ENCODE measurements at places on chromosomes 12 and 14. TPM values are rescaled to one million over a fixed set of nuclear protein-coding genes. Genes with fewer than 3 reads are reported as not detected.
A peak's percentile ranks its signal among the peaks of the same experiment; 100 is the strongest.

DNA sequence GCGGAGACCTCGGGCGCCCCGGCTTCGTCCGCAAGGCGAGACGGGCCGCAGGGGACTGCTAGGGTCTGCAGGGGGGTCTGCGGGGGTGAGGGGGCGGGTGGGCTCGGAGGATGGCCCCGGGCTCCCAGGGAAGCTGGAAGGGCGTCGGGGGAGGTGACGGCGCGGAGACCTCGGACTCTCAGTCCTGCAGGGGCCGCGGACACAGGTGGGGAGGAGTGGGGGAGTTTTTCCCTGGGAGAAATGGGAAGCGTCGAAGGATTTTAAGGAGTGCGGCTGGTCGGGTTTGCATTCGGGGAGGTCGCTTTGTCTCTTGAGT is 25.9 kb downstream of the ZBTB42 start:
- no peak for DNase-seq

GRCh38 chr12:57816001-57816854 is 2.3 kb downstream of the AVIL start:
- no peak for DNase-seq

DNA sequence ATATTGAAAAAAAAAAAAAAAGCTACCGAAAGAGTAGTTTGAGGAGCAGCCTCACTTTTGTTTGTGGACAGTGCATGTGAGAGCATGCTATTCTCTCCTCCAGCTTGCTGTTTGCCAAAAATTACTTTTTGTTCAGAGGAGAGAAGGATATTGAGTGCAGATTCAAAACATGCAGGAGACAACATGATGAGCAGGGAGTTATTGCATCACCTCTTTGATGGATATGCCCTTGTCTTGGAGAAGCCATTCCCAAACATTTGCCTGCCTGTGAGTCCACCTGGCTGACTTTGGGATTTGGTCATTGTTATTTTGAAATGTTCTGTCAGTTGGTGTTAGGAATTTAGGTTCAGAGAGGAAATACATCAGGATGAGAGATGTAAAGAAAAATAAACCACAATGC is 2.4 kb downstream of the C12orf75 start:
- DNase-seq: no peak

Gene PLCZ1
- total RNA-seq: not detected

DNA sequence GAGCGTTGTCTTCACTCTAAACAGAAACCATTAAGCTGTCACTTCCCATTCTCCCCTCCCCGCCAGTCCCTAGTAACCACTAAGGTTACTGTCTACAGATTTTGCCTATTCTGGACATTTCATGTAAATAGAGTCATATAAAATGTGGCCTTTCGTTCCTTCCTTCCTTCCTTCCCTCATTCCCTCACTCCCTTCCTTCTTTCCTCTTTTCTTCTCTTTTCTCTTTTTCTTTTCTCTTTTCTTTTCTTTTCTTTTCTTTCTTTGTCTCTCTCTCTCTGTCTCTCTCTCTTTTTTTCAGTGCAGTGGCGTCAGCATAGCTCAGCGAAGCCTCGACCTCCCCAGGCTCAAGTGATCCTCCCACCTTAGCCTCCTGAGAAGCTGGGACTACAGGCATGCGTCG is 37.8 kb downstream of the HCAR2 start:
- DNase-seq: no peak

DNA sequence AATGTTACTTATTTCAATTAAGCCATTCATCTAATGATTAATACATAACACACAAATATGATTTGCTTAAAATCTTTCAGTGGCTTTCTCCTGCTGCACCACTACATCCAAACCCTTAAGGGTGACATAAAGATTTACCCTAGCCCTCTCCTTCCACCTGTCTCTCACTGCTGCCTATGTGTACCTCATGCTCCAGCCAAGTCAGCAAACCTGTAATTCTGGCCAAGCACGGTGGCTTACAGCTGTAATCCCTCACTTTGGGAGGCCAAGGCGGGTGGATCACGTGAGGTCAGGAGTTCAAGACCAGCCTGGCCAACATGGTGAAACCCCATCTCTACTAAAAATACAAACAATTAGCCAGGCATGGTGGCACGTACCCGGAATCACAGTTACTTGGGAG is 31.7 kb upstream of the CERS5 start:
- no peak for DNase-seq

GRCh38 chr12:1445807-1446206 is 148.6 kb downstream of the FBXL14 start:
- DNase-seq: no peak

DNA sequence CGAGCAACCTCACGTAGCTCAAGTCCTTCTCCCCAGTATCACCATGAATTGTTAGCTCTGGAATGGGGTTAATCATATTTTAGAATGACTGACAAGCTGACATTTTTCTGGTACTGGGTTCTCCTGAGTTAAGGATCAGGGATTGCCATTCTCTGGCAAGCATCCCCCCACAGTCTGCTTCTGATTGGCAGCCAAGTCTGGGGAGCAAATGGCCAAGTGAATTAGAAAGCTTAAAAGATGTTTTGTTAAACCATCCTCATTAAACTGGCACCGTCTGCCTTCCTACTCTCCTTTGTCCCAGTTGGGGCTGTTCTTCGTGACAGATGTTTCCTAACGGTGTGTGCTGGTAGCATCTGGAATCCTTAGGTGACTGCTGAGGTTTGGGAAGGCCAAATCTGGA is 17.2 kb upstream of the CISTR start:
- no peak for DNase-seq

DNA sequence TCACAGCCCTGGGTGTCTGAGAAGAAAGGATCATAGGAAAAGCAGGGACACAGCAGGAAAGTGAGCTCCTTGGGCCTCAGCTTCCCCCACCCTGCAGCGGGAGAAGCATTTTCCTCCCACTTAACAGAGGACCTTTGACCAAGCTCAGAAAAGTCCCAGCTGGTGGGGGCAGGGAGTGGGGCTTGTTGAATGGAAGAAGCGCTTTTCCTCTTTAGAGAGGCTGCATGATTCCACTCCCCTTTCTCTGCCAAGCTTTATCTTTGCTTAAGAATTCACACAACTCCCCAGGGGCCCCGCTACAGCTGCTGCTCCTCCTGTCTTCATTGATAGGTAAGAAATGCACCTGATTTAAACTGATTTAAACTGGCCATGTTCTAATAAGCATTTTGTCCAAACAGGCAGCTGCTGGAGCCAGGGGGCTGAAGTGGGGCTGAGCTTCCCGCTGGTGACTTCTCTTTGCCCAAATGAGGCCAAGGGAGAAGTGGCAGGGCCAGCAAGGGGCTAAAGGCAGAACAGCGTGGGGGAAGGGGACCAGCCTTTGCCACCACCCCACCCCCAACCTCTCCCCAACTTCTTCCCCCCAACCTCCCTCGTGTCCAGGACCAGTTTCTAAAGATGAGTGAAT is 1.7 kb upstream of the PAPLN start:
- peak; percentile 43 for DNase-seq

Gene SMCO2
- 0.26 TPM for total RNA-seq

- no peak for DNase-seq
These were observed 61.6 kb downstream of the SPPL3 start for GRCh38 chr12:120842595-120842994.

DNA sequence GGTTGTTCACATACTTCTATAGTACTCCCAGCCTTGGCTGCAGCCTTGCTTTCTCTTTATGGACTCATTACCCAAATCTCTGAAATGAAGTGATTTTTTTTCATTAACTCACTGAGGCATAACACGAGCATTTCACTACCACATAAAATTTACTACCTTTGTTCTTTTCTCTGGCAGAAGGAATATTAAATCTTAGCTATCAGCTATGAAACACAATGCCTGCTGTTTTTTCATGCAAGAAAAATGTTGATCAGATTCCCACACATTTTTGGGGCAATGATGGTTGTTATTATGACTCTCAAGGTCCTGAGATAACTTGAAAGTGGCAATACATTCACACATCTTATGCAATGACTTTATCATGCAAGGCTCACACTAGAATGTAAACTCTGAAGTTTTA is 225.3 kb upstream of the ATP2B1 start:
- DNase-seq: no peak

Gene MGP
- 2.0 TPM for total RNA-seq

Data from fibroblast of lung (primary cell).